ENCODE measurements at places on chromosomes 1 and 21.

GRCh38 chr1:151159373-151159772 is 2.9 kb downstream of the TNFAIP8L2 start:
- no peak for DNase-seq

GRCh38 chr21:45387506-45387905 is 17.5 kb upstream of the COL18A1 start:
- no peak for DNase-seq

GRCh38 chr21:44960141-44961092 is 20.6 kb downstream of the SLX9 start:
- no peak for DNase-seq

DNA sequence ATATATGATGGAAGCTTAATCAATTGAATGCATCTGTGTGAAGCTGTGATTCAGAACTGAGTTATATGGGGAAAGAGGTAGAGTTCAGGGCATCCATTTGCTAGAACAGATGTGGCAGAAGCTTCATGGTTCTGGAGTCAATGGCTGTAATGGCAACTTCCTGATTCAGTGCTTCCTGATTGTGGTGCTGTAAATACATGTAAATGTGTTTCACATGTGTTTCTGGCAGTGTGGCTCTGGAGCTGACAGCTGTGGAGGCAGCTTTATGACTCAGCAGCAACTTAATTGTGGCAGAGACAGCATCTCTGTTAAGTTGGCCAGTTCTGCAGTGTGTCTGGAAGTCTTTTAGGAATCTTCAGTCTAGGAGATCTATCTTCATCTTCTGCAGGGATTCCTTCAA is 226.6 kb upstream of the ZRANB2 start:
- DNase-seq, result no peak

- no peak for DNase-seq
Observed at GRCh38 chr1:234914606-234915290, 213.9 kb downstream of the TOMM20 start.
